ENCODE measurements at places on chromosomes 16 and 17.

- DNase-seq, result peak; percentile 72
Observed at GRCh38 chr17:75753514-75754377, 11.2 kb downstream of the GALK1 start.

DNA sequence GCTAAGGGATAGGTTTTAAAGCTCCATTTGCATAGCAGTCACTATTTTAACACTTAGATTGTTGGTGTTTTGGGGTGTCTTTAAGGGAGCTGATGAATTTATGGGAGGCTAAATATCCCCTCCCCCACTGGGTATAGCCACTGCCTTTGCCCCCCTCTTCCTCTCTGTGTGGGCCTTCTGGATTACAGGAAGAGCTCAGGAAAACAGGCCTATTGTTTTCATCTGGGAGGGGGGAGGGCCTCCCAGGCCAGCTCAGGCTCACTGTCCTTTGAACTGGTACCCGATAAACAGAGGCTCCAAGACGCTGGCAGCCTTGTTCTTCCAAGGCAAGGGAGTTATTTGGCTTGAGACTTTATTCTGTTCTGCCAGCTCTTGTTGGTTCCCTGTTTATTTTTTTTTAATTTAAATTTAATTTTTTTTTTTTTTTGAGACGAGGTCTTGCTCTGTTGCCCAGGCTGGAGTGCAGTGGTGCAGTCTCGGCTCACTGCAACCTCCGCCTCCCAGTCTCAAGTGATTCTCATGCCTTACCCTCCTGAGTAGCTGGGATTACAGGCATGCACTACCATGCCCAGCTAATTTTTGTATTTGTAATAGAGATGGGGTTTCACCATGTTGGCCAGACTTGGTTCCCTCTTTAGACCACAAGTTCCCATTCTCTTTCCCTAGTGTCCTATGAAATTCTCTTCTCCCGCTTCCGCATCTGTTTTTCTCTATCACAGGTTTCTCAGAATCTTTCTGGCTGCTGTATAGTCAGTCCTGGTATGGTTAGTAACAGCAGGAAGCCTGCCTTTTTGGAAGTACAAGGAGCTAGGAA lies 25.1 kb downstream of the MINK1 start:
- no peak for DNase-seq

GRCh38 chr17:40157973-40158372 lies 17.6 kb downstream of the CASC3 start:
- no peak for DNase-seq

GRCh38 chr17:78946131-78946530 lies 20.9 kb upstream of the TIMP2 start:
- no peak for DNase-seq

GRCh38 chr17:9520649-9521048 lies 55.0 kb downstream of the STX8 start:
- DNase-seq, result peak; percentile 58

DNA sequence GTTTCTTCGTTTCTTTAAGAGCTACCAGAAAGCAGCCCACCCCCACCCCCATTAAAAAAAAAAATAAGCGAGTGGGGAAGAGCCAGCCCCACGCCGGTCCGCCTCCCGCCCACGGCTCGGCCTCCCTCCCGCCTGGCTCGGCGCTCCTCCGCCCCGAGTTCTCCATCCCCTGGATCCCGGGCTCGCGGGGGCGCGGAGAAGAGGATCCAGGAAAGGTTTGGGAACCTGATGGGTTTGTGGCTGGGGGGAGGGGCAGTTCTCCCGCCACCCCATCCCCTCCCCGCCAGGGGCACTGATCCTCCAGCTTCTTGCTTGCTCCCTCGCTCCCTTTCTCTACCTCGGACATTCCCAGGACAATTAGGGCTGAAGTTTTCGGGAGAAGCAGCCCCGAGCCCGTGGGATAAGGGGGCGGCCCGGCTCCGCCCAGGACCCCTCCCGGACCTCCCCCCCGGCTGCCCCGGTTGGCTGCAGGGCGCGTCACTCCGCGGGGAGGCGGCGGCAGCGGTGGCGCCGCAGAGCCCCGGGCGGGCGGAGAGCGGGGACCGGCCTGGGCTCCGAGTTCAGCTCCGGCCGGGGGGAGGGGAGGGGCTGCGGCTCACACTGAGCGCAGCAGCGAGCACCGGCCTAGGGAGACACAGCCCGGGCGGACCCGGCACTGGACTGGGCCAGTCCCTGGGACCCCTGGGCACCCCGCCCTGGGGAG lies 1.0 kb upstream of the SALL1 start:
- DNase-seq, result no peak

DNA sequence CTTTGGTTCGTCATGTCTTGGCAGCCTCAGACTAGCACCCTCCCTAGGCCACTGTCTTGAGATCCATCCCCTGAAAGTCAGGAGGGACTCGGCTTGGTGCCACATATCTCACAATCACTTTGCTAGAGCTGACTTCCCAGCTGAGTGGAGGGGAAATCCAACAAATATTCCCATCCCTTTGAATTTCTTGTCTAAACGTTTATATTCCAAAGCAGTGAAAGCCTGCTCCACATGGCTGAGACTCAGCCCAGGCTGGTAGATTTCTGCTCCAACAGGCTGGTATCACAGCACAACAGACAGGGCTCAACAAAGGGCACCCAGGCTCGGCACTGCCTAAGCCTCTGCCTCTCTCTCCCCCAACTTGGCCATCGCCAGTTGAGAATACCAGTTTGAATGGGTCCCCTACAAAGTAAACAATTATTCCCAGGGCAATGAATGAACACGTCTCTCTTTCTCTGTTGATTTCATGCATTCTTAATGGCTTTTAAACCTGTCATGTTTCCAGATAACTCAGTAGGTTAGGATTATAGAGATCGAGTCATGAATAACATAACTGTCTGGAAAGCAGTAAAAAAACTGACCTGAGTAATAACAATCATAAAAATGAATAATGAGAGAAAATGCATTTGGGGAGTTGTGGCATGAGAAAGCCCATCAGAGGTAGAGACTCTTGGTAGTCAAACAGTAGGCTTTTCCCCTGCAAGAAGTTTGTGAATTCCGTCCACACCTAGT lies 1.0 kb downstream of the KRT13 start:
- DNase-seq, result peak; percentile 30

GRCh38 chr17:29764748-29765147 lies 142.0 kb upstream of the CORO6 start:
- DNase-seq, result no peak

DNA sequence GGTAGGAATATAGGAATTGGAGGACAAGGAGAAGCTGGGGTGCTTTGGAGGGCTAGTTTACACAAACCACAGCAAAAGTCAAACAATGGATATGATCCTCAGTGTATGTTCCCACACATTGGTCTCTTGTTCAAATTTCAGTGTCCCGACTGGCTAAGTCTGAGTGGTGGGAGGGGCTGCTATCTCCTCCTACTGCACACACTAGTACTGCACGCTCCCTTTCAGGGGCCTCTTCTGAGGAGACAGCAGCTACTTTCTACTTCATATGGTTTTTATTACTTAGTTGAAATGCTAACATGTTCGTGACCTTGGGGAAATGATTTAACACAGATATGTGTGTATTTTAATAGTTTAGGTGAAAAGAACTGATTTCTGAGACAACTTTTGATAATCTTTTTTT lies 18.8 kb upstream of the KRT10 start:
- no peak for DNase-seq

DNA sequence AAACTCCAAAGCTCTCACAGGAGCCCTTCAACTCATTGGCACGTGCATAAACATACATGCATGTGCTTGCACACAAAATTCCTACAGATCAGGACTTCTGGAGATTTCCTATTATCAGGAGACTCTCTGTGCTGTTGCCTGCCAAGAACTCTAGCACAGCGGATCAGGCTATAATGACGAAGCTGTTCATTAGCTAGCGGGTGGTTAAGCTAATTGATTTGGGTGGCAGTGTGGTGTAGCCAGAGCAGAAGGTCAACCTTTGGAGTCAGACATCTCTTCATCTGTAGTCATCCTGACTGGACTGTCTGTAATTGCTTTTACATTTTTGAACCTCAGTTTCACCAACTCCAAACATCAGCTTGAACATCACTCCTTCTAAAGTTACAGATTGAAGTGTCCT lies 69.0 kb downstream of the KIF2B start:
- no peak for DNase-seq

DNA sequence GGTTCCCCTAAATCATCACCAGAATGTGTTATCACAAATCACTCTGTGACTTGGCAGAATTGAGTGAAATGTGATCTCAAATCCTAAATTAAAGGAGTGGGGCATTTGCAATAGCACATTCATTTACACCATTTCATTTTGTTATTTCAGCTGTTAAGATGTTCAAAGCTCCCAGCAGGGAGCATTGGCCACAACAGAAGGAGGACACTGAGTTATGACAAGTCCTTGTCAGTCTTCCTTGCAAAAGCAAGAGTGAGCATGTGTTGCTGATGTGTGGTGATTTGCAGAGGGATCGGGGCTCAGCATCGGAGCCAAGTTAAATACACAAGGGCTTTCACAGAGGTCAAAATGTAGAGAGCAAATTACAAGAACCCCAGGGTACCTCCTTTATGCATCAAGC lies 372.2 kb upstream of the CDH5 start:
- DNase-seq, result no peak

GRCh38 chr16:24572069-24572468 lies 32.7 kb downstream of the RBBP6 start:
- DNase-seq, result no peak

- DNase-seq, result no peak
Observed at GRCh38 chr16:12461201-12461600, 342.5 kb downstream of the CPPED1 start.

- no peak for DNase-seq
Observed at GRCh38 chr17:72126575-72127486, 6.0 kb downstream of the SOX9 start.

DNA sequence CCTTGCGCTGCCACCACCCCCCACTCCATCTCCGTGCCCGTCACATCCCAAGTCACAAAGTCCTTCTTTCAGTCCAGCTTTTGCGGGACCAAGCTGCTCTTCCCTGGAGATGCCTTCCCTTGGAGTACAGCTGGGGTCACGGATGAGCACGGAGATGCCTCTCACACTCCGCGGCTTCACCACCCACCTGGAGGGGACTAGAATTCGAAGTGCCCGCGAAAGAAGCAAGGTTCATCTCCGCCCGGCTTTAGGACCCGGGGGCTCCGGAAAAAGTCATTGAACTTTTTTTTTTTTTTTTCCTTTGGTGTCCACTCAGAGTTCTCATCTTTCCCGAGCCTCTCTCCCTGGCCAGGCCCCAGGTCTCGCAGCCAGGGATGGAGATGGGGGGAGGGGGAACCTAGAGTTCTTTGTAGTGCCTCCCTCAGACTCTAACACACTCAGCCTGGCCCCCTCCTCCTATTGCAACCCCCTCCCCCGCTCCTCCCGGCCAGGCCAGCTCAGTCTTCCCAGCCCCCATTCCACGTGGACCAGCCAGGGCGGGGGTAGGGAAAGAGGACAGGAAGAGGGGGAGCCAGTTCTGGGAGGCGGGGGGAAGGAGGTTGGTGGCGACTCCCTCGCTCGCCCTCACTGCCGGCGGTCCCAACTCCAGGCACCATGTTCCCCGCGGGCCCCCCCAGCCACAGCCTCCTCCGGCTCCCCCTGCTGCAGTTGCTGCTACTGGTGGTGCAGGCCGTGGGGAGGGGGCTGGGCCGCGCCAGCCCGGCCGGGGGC lies at the start of gene FKBP10:
FKBP10 (plus strand) TSS at position 624 of the 771 bp plus-strand sequence; CDS start at position 655, 31 bp downstream.
- no peak for DNase-seq

DNA sequence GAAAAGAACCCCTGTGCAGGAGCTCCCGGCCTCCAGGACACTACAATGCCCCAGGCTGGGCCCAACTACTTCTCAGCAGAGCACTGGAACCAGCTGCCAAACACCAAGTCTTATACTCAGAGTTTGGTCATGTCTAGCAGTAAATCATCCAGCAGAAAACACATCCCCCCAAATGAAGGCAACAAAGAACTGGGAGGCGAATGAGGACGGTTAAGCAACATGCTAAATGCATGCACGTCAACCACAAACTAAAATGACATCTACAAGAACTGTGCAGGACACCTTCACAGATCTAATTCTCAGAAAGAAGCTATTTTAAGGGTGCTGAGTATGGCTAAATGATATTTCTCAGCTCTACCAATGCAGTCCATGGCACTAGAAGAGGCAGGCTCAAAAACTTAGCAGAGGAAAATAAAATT lies 7.6 kb upstream of the IRX5 start:
- DNase-seq, result no peak

DNA sequence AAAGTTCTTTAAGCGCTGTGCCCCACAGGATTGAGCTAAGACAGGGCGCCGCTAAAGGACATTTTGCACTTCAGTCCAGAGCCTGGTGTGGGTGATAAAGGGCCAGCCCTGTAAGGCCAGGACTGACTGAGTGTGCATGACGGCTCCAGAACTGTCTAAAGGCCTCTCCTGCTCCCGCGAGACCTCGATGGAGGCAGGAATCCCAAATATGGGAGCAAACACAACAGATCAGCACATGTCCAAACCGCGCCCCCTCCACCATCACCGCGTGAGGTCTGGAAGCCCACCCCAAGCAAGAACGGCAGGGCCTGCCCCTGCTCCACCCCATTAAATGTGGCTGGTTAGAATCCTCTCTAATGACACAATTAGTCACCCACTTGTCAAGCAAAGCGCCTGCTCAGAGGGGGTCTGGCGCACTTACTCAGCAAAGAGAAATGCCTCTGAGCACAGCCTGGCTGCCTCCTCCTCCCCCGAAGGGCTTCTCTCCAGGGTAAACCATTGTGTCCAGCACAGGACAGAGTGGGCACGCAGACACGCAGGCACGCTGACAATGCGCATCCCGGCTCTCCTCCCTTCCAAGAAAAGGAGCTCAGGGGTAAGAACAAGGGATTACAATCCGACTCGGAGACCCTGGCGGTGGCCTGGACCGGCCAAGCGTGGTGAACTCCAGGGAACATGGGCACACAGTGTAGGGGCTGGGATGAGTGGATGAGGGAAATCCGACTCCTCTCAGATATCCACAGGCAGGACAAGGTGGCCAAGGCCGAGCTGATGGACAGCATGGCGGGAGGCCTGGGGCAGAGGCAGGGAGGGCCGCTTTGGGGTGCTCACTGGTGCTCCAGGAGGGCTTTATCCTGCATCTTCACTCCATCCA lies 1.5 kb downstream of the MXRA7 start:
- DNase-seq, result no peak

- DNase-seq, result no peak
Observed at GRCh38 chr17:33342025-33342424, 48.9 kb upstream of the ASIC2 start.

DNA sequence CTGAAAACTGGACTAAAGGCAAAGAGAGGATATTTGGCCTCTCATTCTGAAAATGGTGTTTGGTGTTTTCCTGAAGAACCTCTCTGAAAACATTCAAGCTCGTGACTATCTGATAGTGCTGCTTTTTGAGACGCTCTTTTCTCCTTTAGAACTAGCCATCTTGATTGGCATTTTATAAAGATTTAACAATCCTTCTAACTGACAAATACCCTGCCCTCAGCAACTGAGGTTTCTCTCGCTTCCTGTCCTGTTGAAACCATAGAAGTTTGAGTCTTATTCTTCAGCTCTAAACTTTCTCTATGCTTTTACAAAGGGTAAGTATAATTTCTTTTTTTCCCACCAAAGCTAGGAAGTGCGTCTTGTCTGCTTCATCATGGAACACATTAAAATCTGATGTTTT lies 13.3 kb downstream of the CNEP1R1 start:
- no peak for DNase-seq

GRCh38 chr17:80504686-80505413 lies 28.4 kb upstream of the NPTX1 start:
- no peak for DNase-seq

GRCh38 chr17:4426499-4427208 lies 7.1 kb upstream of the SPNS3 start:
- DNase-seq, result no peak

All from hematopoietic multipotent progenitor cell treated with erythropoietin and hydrocortisone succinate and interleukin-3 and kit ligand, for 8 days (in vitro differentiated cells).